ENCODE measurements at places on chromosomes 3 and 15. TPM values are rescaled to one million over a fixed set of nuclear protein-coding genes. Genes with fewer than 3 reads are reported as not detected.

The ATP13A5 gene
- total RNA-seq = 0.29 TPM

DNA sequence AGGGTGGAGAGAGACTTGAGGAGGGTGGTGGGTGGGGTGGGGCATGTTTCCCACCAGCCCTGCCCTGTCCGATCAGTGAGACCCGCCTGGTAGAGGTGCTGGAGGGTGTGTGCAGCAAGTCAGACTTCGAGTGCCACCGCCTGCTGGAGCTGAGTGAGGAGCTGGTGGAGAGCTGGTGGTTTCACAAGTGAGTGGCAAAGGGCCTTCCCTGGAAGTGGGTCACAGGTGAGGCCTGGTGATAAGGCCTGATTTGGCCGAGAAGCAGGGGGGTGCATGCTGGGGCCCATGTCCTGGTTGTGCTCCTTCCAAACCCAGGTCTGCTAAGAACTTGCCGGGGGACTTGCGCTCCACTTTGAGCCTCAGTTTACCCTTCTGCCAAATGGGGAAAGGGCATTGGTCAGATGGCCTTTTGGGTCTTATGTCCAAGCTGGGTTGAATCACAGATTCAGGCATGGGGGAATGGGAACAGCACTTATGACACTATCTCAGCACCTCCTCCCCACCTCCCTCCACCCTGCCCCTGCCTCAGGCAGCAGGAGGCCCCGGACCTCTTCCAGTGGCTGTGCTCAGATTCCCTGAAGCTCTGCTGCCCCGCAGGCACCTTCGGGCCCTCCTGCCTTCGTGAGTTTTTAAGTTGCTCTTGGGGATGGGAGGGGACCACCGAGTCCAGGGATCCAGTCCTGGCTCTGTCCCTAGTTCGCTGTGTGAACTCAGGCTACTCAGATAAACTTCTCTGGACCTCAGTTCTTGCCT, 4.0 kb downstream of the CRELD1 start:
- H3K4me1 ChIP-seq = peaks cover 17% of the 10 kb centered on the region
- DNase-seq = no peak
- peaks cover 16% of the 10 kb centered on the region for H3K36me3 ChIP-seq
- no peak overlapping the region for H3K27ac ChIP-seq
- no peak overlapping the region for H3K4me3 ChIP-seq

GRCh38 chr15:46676233-46677206, 1040.8 kb upstream of the SEMA6D start:
- H3K36me3 ChIP-seq = no peaks in the 10 kb centered on the region
- H3K4me1 ChIP-seq = peaks cover 12% of the 10 kb centered on the region
- peak overlapping the region; percentile 12 for H3K27ac ChIP-seq
- H3K4me3 ChIP-seq = no peak overlapping the region

DNA sequence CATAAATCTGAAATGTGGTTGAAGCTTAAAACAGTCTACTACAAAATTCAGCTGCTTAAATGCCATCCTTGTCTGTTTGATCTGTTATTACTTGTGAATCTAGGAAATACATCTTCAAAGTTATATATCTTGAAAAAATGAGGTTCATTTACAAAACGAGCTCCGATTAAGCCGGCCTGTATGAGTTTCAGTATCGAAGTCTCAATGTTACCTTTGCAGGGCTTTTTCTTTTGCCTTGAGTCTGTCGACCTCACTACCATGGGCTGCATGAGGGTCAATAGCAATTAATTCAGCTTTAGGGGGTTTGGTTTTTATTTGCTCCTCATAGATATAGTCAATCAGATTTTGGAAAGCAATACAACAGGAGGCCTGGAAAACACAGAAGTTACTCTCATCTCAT, 23.2 kb downstream of the ERICH6 start:
- H3K4me1 ChIP-seq = no peaks in the 10 kb centered on the region
- no peak overlapping the region for H3K4me3 ChIP-seq
- H3K36me3 ChIP-seq = no peaks in the 10 kb centered on the region
- H3K27ac ChIP-seq = no peak overlapping the region

GRCh38 chr3:16508591-16508995, 4.9 kb downstream of the RFTN1 start:
- H3K36me3 ChIP-seq = no peaks in the 10 kb centered on the region
- no peak overlapping the region for H3K4me3 ChIP-seq
- H3K27ac ChIP-seq = no peak overlapping the region
- H3K4me1 ChIP-seq = peaks cover 4% of the 10 kb centered on the region
- peaks cover 61% of the 10 kb centered on the region for H3K27me3 ChIP-seq

- peaks cover 10% of the 10 kb centered on the region for H3K4me1 ChIP-seq
- no peak for DNase-seq
- no peaks in the 10 kb centered on the region for H3K36me3 ChIP-seq
- peaks cover 60% of the 10 kb centered on the region for H3K27me3 ChIP-seq
- no peak overlapping the region for H3K4me3 ChIP-seq
Observed at GRCh38 chr3:30193625-30194044, 412.8 kb upstream of the TGFBR2 start.

- peaks cover 14% of the 10 kb centered on the region for H3K36me3 ChIP-seq
- no peak overlapping the region for H3K27ac ChIP-seq
- H3K4me1 ChIP-seq = peaks cover 5% of the 10 kb centered on the region
- no peak overlapping the region for H3K4me3 ChIP-seq
Observed at GRCh38 chr15:84804005-84804900, 12.9 kb upstream of the ALPK3 start.

The SLC15A2 gene
- total RNA-seq = 4.2 TPM

DNA sequence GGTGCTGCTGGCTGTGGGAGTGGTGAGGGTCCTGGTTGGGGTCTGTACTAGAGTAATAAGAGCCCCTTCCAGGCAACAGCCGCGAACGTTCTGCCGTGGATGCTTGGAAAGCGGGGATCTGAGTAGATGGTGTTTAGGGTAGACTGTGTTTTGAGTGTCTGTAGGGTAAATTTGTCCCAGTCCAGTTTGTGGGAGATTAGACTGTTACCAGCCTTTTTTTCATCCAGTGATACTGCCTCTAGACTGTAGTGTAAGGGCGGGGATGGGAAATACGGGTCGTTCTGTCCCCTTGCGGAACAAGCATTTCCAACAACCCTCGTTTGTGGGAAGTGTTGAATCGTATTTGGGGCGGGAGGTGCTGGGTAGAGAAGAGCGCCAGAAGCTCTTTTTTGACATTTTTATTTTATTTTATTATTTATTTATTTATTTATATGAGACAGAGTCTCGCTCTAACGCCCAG, 424 bp downstream of the HAUS2 start:
- no peaks in the 10 kb centered on the region for H3K27me3 ChIP-seq
- peak overlapping the region; percentile 99 for H3K4me3 ChIP-seq
- H3K4me1 ChIP-seq = peaks cover 18% of the 10 kb centered on the region
- no peak for DNase-seq
- H3K27ac ChIP-seq = peak overlapping the region; percentile 98

The FLNB gene
- 112 TPM for total RNA-seq

DNA sequence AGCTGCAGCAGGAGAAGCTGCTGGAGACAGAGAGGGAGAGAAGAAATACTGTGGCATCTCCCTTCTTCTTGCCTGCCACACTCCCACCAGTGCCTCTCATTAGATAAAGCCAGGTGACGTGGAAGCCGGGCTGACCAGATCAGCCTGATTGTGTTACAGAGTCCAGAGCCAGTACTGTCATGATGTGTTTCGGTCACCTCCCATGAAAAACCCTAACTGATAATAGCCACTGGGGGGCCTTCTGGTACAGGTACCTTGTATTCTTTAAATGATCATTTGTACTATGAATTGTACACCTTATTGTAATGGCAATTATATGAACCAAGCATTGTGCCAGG, 125.8 kb upstream of the TMEM108 start:
- no peaks in the 10 kb centered on the region for H3K36me3 ChIP-seq
- no peaks in the 10 kb centered on the region for H3K4me1 ChIP-seq
- DNase-seq = no peak
- H3K4me3 ChIP-seq = no peak overlapping the region
- H3K27ac ChIP-seq = no peak overlapping the region

DNA sequence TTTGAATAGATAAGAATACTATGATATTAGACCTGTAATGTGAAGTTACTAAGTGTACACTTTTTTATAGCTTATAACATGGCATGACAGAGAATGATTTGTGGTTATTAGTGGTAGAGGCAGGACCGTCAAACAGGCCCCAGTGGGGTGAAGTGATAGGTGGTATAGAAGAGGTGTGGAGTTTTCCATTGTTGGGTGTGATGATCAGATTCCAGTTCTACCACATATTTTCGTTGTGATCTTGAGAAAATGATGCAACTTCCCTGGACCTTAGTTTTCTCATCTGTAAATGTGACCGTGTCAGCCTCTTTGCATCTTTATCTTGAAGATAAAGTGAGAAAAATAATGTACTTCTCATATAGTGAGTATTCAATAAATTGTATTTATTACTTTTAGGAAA, 30.3 kb upstream of the UTS2B start:
- H3K4me3 ChIP-seq = no peak overlapping the region
- H3K27me3 ChIP-seq = no peaks in the 10 kb centered on the region
- no peak for DNase-seq
- peaks cover 32% of the 10 kb centered on the region for H3K36me3 ChIP-seq
- H3K4me1 ChIP-seq = peaks cover 10% of the 10 kb centered on the region

The EIF4E3 gene
- total RNA-seq = 11.9 TPM

The RGMA gene
- 11.8 TPM for total RNA-seq

DNA sequence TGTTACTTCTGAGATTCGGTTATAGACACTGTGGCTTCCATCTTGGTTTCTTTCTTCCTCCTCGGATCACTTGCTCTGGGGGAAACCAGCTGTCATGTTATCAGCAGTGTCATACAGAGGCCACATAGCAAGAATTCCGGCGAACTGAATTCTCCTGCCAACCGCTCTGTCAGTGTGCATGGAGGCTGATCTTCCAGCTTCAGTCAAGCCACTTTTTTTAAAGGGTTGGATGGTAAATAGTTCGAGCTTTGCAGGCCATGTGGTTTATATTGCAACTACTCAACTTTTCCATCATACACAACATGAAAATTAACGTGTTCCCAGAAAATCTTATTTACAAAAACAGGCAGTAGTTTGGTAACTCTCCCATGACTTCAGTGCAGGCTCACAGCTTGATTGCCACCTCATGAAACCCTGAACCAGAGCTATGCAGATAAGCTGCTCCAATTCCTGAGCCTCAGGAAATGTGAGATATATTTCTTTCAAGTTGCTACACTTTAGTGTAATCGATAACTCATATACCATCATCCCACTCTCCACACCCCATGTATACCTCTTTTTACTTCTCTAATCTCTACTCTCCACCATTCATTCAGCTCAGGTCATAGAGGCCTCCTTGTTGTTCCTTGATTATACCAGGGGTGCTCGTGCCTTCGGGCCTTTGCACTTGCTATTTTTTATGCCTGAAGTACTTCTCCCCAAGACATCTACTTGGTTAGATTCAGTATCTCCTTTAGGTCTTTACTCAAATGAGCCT, 7.2 kb downstream of the RPL22L1 start:
- no peak for DNase-seq
- H3K4me3 ChIP-seq = no peak overlapping the region
- no peaks in the 10 kb centered on the region for H3K27me3 ChIP-seq
- peaks cover 17% of the 10 kb centered on the region for H3K36me3 ChIP-seq
- peak overlapping the region; percentile 29 for H3K27ac ChIP-seq

DNA sequence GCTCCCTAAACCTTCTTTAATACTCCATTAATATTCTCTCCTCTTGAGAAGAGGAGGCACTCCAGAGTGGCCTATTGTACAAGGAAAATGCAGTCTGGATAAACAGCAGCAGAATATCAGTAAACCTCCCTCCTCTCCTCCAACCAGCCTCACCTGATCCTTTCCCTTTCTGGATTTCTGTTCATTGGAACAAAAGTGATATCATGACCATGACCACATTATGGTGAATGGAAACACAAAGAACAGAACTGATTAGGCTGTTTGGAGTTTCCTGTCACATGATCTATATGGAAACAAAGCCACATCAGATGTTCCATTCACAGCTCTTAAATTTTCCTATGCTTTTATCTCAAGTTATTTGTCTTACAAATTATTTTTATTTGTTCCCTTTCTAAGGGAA, 14.6 kb downstream of the C2CD4B start:
- H3K4me1 ChIP-seq = no peaks in the 10 kb centered on the region
- H3K27ac ChIP-seq = no peak overlapping the region
- H3K36me3 ChIP-seq = no peaks in the 10 kb centered on the region
- H3K4me3 ChIP-seq = no peak overlapping the region
- DNase-seq = no peak
- no peaks in the 10 kb centered on the region for H3K27me3 ChIP-seq

The PLA2G4D gene
- total RNA-seq = not detected

DNA sequence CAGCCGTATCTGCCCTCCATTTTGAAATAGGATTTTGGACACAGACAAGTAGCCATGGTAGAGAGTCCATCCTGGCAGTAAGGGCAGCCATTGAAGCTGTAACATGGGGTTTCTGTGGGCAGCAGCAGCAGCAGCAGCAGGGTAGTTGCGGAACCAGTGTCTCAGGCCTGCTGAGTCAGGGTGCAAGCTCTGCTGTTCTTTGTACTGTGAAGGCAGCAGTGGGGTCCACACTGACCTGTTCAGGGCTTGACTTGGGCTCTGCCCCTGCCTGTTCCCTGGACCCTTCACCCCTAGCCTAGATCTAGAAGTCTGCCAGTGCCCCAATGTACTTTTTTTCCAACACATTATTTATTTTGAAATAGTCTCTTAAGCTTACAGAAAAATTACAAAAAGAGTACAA, 9.7 kb downstream of the PEX5L start:
- no peak overlapping the region for H3K4me3 ChIP-seq
- no peaks in the 10 kb centered on the region for H3K4me1 ChIP-seq
- no peak overlapping the region for H3K27ac ChIP-seq
- no peaks in the 10 kb centered on the region for H3K36me3 ChIP-seq
- peaks cover under 1% of the 10 kb centered on the region for H3K27me3 ChIP-seq
- DNase-seq = no peak

GRCh38 chr3:71077070-71077469, 506.5 kb downstream of the FOXP1 start:
- no peaks in the 10 kb centered on the region for H3K27me3 ChIP-seq
- peak overlapping the region; percentile 13 for H3K27ac ChIP-seq
- H3K4me1 ChIP-seq = peaks cover 27% of the 10 kb centered on the region
- H3K36me3 ChIP-seq = peaks cover 3% of the 10 kb centered on the region
- DNase-seq = no peak
- H3K4me3 ChIP-seq = no peak overlapping the region

The CPNE9 gene
- 0.69 TPM for total RNA-seq

- no peaks in the 10 kb centered on the region for H3K27me3 ChIP-seq
- H3K4me1 ChIP-seq = peaks cover 54% of the 10 kb centered on the region
- DNase-seq = no peak
- peaks cover 5% of the 10 kb centered on the region for H3K36me3 ChIP-seq
- no peak overlapping the region for H3K4me3 ChIP-seq
Observed at GRCh38 chr3:65867463-65868210, 171.1 kb downstream of the MAGI1 start.

DNA sequence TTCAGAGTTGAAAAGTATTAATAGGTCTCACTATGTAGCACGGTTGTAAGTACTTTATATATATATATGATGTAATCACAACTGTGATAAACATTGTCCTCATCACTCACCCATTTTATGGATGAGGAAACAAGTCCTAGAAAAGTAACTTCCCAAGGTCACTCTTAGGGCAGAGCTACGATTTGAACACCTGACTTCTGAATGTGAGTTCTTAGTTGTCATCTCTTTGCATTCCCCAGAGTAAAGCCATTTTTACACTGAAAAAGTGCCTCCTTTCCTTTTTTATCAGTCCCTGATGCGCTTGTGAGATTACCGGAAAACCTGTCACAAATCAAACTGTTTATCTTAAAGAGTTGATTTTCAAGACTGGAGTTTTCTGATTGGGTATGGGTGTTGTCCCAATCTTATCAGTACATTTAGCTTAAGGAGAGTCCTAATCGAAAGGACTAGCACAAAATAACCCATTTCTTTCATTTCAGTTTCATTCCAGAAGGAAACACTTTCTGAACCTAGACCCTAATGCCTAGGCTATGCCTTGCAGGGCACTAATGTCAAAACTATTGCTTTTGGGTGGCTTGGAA, 2.3 kb upstream of the EDEM1 start:
- H3K27me3 ChIP-seq = no peaks in the 10 kb centered on the region
- no peak overlapping the region for H3K4me3 ChIP-seq
- H3K4me1 ChIP-seq = peaks cover 15% of the 10 kb centered on the region
- H3K27ac ChIP-seq = no peak overlapping the region
- DNase-seq = no peak

The GALNT15 gene
- total RNA-seq = 0.46 TPM

The C3orf22 gene
- total RNA-seq = 0.44 TPM

The SLC28A2 gene
- total RNA-seq = 1.2 TPM
